ENCODE measurements at places on chromosomes 13 and 19.

GRCh38 chr19:33022472-33023116, 42.1 kb downstream of the RHPN2 start:
- DNase-seq = no peak

DNA sequence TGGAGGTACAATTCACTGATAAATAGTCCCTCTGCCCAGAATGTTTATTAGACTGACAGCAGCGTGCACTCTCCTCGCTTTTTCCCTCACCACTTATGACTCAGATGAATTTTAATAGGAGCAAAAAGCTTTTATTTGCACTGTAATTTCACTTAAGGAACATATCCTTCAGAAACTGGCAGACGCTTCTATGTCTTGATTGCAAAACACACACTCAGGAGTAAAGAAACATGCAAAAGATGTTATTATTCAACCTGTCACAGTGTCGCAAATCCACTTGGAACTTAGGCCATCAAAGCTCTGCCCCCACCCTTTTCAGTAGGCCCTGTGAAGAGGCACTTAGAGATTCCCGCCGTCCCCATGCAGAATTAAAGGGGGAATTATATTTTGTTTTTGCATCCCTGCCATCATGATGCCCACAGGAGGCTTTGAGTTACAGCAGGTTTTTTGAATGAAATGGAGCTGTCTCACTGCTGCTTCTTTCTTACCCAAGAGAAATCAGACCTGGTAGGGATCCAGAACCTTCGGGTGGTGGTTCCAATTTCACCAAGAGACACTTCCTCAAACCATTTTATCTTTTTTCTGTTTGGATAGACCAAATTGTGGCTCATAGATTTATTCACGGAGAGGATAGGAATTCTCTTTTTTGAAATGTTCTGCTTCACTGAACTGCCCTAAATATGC, 74.5 kb downstream of the GGACT start:
- peak; percentile 34 for DNase-seq

- DNase-seq = no peak
Observed at GRCh38 chr13:54640719-54641118, 1612.1 kb downstream of the OLFM4 start.

DNA sequence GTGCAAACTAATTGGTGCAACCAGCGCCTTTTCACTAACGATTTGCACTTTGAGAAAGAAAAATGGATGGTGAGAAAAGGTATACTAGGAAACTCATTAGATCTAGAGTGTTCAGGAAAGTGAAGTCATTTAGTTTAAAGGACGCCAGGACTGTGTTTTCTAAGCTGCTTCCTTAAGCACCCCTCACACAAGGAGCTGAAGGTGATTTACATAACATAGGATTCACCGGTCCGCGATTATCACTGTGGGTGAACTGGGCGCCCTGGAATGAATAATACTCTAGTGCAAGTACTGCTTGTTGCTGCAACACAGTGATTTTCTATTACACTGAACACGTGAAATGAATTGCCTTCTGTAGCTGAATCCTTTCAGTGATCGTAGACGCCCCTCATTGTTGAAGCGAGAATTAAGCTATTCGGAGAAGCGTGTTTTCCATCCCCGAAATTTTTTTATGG, 2.6 kb upstream of the MAB21L1 start:
- no peak for DNase-seq

DNA sequence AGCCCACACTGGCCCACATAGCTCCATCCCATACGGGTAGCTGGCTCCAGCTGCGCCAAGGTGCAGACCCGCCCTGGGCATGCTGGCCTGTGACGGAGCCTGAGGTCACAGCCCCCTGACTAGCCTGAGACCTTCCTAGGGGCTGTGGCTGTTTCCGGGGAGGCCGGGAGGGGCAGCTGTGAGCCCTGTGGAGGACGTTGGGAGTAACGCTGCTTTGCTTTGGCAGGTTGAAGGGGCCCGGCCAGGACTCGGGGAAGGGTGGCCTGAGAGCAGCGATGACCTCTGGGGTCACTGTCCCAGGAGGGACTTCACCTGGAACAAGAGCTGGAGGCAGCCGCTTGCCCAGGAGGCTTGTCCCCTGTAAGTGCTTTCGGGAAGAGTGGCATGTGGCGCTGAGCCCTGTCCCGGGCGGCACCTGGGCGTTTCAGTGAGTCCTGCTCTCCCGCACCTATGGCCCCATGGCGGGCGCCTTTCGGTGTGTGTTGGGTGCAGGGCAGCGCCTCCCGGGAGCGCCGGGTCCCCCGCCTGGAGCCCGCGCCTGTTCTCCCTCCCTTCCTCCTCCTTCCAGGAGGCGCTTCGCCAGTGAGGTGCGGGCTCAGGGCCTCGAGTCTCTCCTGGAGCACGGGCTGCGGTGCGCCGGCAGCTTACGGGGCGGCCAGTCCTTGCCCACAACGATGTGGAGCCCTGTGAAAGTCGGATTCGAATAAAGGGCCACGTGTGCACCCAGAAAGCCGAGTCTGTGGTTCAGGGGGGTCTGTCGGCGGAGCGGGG, 1.1 kb upstream of the FAM174C start:
- no peak for DNase-seq

GRCh38 chr19:4656102-4656501, 14.0 kb downstream of the MYDGF start:
- DNase-seq = no peak

DNA sequence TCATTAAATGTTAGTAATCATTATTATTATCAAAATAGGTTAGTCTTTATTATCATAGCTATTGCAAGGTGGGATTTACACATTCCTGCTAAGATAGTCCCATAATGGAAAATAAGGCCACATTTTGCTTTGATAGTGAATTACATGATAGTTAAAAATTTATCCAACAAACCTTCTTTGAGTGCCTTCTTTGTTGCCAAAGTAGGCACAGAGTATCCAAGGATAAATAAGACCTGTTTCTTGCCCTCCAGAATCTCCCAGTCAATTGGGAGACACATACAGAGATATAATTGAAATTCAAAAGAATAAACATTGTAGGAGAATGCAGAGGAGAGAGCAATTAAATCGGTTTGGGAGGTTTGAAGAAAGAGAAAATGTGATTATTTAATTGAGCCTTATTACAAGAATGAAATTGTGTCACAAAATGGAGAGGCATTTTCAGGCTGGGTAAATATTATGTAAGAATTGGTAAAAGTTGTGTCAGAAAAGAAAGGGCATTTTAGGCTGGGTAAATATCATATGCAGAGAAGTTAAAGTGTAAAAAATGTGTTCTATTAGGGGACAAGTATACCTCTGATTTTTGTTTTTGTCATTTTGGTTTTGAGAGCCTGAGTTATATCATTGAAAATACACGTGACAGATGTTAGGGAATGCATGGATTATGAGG, 189.3 kb downstream of the POU4F1 start:
- no peak for DNase-seq

DNA sequence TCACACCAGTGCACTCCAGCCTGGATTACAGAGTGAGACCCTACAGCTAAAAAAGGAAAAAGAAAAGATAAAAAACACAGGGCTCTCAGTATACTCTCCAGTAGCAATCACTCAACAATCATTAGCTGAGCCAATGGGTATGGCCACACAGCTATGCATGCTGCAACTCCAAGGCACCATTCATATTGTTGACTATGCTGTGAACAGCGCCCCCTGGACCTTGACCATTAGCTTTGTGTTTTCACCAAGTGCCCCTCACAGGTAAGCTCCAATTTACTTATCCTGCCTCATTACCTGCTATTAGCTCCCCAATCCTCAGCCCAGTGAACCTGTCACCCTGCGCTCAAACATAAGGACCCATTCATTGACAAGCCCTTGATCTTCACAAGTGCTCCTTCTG, 35.8 kb downstream of the ZIC5 start:
- no peak for DNase-seq

GRCh38 chr19:19610376-19611202, 7.9 kb downstream of the PBX4 start:
- no peak for DNase-seq

GRCh38 chr19:13420780-13421179, 85.5 kb downstream of the CACNA1A start:
- DNase-seq = no peak

- no peak for DNase-seq
Observed at GRCh38 chr19:51771376-51772130, 10.6 kb downstream of the FPR2 start.

- DNase-seq = no peak
Observed at GRCh38 chr19:29259153-29259552, 46.2 kb upstream of the UQCRFS1 start.

- DNase-seq = no peak
Observed at GRCh38 chr13:102145750-102146149, 256.1 kb downstream of the FGF14 start.

DNA sequence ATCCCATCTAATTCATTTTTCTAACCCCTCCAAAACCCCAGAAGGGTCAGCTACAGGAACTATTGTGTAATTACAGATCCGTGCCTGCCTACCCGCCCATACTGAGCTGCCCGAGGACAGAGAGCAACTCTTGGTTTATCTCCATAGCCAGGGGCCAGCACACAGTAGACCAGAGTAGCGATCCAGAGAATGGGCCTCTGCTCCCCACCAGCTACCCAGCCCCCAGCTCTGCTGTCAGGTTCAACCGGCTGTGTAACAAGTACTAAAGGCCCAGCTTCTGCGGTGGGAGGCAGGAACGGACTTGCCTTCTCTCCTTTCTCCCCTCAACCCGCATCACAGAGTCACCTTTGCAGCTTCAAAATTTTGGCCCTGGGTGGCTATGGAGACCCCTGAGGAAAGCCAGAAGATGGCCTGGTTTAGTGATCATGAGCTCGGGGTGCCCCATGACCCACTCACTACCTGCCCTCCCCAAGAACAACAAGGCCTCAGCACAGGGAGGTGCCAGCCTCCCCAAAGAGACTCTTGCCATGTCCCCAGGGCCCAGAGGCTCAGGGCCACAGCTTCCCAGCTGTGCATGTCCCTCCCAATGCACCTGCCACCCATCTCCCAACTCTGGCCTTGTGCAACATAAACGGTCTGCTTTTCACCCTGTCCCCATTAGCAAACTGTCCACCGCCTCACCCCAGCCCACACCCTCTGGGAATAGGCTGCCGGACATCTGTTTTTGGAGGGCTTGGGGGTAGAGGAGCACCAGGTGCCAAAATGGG, 5.7 kb downstream of the CALM3 start:
- no peak for DNase-seq

DNA sequence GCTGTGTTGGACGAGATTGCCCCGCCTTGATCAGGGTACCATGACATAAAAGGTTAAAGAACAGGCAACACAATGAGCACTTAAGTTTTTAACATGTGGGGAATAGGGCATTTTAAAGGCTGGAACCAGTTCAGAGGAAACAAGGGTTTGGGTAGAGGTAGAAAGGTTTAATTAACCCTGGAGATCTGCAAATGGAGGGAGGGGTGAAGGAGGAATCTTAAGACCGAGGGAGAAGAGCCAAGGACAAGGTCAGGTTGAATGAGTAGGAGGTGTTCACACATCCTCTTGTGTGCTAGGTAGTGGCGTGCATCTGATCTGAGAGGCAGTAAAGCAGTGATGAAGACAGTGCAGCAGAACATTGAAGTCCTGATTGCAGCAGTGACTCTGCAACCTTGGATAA, 28.5 kb downstream of the SKA3 start:
- DNase-seq = no peak

DNA sequence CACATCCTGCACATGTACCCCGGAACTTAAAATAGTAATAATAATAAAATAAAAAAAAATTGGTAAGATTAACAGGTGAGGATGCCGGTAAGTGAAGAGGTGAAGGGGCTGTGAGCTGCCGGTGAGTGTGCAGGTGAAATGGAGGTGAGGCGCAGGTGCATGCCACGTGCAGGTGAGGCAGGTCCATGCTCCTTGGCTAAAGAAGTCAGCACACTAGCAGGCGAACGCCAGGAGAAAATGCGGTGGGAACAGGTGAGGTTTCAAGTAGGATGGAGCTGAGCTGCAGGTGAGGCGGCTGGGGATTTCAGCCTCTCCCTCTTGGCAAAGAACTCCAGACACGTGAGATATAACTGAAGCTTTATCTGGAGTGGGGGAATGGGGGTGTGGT, 7.5 kb upstream of the TNFSF14 start:
- DNase-seq = no peak

DNA sequence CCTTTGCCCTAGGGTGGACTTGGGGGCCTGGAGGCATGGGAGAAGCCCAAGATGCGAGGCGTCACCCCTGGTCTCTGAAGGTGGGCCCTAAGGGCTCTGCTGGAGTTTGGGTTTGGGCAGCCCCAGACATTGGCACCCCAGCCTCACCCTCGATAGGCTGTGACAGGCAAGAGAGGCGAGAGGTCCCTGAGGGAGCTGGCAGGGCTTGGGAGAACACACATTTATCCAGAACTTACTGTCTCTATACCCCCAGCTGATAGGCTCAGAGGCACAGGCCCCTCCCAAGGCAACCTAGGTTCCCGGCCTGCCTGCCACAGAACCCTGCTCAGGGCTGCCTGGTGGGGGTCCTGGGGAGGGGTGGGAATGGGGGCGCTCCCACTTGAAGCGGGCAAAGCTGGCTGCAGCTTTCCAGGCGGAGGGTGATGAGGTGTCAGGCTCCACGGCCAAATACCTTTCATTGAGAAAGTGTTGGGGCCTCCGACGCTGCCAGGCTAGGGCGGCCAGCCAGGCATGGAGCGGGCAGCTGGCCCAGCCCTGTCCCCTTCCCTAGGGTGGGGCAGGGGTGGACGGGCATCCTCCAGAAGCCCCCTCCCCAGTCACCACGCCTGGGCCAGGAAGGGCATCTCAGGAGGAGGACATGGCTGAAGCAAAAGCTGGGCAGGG, 9.7 kb downstream of the CILP2 start:
- no peak for DNase-seq

GRCh38 chr13:46595136-46595884, 42.3 kb downstream of the LRCH1 start:
- DNase-seq = no peak

DNA sequence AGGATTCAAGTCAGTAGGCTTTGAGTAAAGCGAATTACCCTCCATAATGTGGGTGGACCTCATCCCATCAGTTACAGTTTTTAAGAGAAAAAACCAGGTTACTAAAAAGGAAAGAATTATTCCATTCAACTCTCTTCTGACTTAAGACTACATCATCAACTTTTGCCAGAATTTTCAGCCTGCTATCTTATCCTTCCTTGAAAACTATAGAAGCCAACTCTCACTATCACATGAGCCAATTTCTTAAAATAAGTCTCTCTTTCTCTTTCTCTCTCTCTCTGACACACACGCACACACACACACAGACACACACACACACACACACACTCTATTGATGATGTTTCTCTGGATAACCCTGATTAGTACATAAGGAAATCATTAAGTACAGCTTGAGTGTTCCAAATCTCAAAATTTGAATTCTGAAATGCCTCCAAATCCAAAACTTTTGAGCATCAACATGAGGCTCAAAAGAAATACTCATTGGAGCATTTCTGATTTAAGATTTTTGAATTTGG, 217.0 kb upstream of the PRR20A start:
- DNase-seq = no peak

DNA sequence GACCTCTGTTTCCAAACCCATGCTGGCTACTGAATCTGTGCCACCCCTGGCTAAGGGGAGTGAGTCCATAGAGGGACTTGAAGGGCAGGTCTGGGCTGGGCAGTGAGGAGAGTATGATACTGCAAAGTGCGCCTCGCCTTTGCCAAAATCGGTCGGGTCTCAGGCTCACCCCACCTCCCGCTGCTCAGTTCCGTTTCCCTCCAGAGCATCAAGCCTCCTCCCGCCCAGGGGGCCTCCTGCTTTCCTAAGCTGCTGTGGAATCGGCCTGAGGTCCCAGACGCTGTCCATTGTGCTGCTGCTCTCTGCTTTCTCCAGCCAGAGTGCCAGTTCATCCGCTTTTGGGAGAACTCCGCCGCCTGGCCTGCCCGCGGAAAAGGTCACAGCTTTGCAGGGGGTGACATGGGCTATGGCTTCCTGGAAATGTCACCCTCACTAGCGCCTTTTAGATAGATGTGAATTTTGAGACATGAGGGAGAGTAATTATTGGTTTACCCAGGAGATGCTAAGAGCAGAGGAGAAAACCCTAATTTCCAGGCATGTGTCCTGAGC, 1418.4 kb downstream of the UQCRFS1 start:
- DNase-seq = peak; percentile 43

- no peak for DNase-seq
Observed at GRCh38 chr13:46605825-46606554, 53.0 kb downstream of the LRCH1 start.

All from LHCN-M2 (cell line).